A375 (cell line): ENCODE measurements at places on chromosomes 1 and 21. TPM values are rescaled to one million over a fixed set of nuclear protein-coding genes. Genes with fewer than 3 reads are reported as not detected.

Gene ATAD3C
- not detected in 2 replicates for total RNA-seq

Gene AKNAD1
- total RNA-seq = 1.2 and 1.7 TPM in 2 replicates

Gene ENSA
- 171 and 181 TPM in 2 replicates for total RNA-seq

Gene FLG
- 2.4 and 3.4 TPM in 2 replicates for total RNA-seq

Gene SH2D2A
- 1.0 and 1.8 TPM in 2 replicates for total RNA-seq

Gene SLAMF1
- total RNA-seq = not detected in 2 replicates

Gene MUTYH
- 37.6 and 38.9 TPM in 2 replicates for total RNA-seq

Gene TMEM52
- total RNA-seq = 1.2 TPM in 1 of 2 replicates, not detected in the other

Gene SPRR2F
- total RNA-seq = not detected in 2 replicates

Gene UBE2U
- not detected in 2 replicates for total RNA-seq

Gene UMODL1
- total RNA-seq = not detected in 2 replicates

Gene LRRC8B
- 0.42 and 1.7 TPM in 2 replicates for total RNA-seq

Gene TRNP1
- total RNA-seq = 49.2 and 52.2 TPM in 2 replicates

Gene CCDC27
- not detected in 2 replicates for total RNA-seq

Gene LCE1C
- not detected in 2 replicates for total RNA-seq

Gene OR14A16
- not detected in 2 replicates for total RNA-seq

Gene OR2T11
- not detected in 2 replicates for total RNA-seq

Gene LRRC3
- 0.08 and 0.11 TPM in 2 replicates for total RNA-seq

Gene MYCL
- 1.6 and 2.5 TPM in 2 replicates for total RNA-seq

Gene RIMS3
- total RNA-seq = 0.11 and 0.45 TPM in 2 replicates

Gene CELA3A
- total RNA-seq = not detected in 2 replicates

Gene ERICH3
- not detected in 2 replicates for total RNA-seq

Gene CFAP45
- total RNA-seq = 1.1 and 2.5 TPM in 2 replicates

Gene TMPRSS15
- total RNA-seq = 35.2 and 37.9 TPM in 2 replicates

Gene ACTL8
- total RNA-seq = 0.98 and 1.5 TPM in 2 replicates

Gene SLC45A1
- total RNA-seq = 0.57 and 0.85 TPM in 2 replicates

Gene ALDH4A1
- total RNA-seq = 11.3 and 13.6 TPM in 2 replicates

Gene KLHDC9
- not detected in 2 replicates for total RNA-seq
